Panc1 (cell line): ENCODE measurements at places on chromosomes 1 and 21.

DNA sequence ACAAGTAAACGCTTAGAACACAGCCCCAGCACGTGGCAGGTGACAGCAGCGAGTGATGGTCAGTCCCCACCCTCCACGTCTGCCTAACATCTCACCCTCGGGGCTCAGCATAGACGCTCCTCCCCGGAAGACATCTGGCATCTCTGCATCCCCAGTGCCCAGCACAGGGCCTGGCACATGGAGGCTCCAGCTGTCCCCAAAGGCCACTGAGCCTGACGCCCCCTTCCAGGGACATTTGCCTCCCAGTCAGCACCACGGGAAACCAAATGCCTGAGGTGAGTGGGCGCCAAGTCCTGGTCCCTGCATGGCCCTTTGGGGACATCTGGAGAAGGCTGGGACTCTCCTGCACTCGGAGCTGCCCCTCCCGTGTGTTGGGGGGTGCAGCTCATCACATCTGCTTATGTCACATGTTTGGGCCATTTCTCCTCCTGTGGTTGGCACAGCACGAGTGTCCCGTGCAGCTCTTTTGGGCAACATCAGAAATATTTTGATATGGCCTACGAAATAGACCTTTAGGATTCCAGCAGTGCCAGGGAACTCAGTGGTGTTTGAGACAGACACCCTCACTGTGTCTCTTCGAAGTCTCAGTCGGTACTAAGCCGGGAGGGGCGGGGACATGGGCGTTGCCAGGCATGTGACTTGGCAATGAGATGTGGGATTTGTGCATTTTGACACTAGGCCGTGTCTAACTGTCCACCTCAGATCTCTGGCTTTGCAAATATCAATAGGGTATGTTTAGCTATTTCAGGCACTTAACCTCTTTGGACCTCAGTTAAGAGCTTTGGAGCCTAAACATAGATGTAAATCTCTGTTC, 315.0 kb downstream of the PTPRU start:
- DNase-seq = no peak

GRCh38 chr1:111739925-111740765, 950 bp upstream of the INKA2 start:
- no peak for DNase-seq

DNA sequence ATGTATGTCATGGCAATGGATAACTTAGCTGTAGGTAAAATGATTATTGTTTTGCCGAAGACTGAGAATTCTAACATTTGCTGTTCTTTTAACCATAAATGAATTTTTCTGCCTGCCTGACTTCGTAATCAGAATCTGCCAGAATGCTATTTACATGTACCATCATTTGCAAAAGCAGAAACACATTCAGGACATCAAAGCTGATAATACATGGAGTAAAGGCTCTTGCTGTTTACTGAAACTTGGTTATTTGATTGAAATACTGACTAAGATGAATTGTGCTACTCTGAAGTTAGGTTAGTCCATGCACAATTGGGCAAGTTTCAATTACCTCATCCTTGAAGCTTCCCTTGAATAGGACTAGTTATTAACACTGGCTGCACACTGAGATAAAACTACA, 293.8 kb downstream of the PLA2G4A start:
- no peak for DNase-seq

DNA sequence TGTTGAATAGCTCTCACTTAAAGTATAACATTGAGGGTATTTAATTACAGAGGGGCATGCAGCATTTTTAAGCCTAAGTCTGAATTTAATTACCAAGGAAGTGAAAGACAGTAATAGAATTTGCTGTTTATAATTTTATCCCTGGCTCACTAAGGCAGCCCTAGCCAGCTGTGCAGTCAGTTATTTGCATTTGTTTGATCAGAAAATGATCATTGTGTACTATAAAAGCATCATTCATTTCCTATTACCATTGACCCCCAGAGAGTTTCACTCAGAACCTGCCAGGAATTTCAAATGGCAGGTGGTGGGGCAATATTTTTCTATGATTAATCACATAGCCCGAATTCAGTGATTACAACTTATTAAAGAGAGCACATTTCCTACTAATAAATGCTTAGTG, 277.1 kb upstream of the KAZN start:
- DNase-seq = no peak

GRCh38 chr21:41926807-41927171, 27.0 kb downstream of the C2CD2 start:
- no peak for DNase-seq

GRCh38 chr1:21520899-21521716, 11.9 kb downstream of the ALPL start:
- no peak for DNase-seq

DNA sequence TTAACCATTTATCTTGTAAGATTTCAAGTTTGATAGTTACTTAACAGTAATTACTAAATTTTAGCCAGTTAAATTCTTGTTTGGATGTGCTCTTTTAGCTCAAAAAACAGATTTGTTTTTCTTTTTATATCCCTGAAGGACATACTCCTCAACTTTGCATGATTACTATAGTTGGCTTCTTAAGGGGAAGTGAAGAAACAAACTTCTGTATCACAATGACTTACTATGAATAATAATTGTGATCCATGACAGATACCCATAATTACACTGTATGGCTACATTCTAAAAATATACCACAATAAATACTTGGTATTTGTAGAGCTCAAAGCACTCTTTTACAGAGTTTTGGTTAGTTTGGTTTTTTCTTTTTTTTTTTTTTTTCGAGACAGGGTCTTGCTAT, 55.8 kb downstream of the IARS2 start:
- DNase-seq = no peak

DNA sequence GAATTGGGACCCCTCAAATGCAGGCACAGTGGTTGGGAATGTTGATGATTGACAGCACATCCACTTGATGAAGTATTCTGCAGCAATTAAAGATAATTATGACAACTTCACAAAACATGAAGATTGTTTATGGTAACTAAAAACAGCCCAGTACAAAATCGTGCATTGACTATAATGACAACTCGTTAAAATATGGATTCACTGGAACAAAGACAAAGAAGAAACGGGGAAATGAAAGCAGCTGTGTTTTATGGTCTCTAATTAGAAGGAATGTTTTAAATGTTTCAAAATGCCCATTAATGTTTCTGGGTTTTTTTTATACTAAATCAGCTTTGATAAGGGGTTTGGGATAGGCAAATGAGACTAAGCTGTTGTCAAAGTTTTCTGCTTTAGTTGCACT, 36.1 kb downstream of the NIPAL3 start:
- no peak for DNase-seq

GRCh38 chr1:204769997-204770396, 84.5 kb upstream of the LRRN2 start:
- DNase-seq = no peak

DNA sequence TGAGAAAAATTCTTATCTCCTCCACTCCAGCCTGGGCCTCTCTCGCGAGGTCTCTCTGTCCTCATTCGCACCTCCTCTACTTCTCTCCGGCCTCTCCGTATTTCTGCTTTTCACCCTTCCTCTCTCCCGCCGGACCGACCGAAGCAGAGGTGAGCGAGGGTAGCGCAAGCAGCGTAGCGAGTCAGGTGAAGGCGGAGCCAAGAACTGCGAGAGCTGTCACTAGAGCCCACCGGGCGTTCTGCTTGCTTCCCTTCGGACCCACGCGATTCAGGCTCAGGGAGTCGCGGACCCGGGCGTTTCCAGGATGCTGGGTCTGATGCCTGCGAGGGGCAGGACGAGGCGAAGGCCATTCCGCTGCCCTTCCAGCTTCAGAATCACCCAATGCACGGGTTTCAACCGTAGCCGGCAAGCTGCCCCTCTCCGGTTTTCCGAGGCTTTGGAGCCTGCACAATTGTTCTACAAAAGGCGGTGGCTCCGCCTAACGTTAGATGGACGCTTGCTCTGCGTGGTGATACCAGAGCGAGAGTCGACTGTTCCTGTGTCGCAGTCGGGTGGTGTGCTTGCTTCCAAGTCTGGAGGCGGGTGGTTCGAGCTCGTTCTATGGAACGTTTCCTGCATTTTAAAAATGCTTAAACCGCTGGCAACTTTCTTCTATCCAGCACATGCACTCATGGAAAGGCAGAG, 310.2 kb downstream of the FAM72C start:
- DNase-seq = no peak

DNA sequence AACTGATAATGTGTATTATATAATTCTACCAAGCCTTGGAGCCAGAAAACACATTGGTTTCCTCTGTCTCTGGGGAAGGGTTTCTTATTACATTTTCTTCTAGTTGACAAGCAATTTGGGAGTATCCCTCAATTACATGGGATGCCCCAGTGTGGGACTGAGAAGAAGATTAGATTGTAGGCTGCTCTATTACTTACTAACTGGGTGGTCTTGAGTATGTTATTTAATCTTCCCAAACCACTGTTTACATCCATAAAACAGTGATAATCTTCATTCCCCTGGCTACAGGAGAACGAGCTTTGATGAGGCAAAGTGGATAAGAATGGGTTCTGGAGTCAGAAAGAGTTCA, 105.8 kb downstream of the TSEN15 start:
- DNase-seq = no peak

GRCh38 chr1:15245593-15246360, 1.2 kb upstream of the FHAD1 start:
- DNase-seq = no peak

DNA sequence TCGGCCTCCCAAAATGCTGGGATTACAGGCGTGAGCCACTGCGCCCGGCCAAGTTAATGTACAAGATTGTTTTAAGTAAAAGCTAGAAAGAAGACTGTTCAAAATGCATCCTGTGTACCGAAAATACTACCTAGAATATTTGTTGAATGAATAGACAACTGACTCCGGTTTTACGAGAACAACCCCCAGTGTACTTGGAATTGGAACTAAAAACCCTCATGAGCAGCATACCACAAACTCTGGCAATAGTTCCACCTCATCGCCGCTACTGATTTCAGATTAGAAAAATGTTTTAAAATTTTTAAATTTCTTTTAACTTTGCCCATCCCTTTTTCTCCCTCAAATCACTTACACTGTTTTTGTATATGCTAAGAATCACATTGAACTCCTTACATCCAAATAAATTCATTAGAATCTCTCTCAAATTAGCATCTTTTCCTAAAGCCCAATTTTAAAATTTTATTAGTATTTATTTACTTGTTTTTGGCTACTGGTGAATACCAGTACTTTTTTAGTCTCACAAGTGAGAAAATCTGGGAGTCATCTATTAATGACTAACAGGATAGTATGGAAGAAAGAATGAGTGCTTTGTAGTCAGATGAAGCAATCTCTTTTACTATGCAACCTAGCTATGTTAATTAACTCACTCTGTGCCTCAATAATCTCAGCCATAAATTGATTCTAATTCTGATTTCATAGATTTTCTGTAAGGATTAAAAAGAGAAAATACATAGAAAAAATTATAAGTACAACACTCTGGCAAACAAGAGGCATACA, 95.1 kb downstream of the GPATCH2 start:
- no peak for DNase-seq

DNA sequence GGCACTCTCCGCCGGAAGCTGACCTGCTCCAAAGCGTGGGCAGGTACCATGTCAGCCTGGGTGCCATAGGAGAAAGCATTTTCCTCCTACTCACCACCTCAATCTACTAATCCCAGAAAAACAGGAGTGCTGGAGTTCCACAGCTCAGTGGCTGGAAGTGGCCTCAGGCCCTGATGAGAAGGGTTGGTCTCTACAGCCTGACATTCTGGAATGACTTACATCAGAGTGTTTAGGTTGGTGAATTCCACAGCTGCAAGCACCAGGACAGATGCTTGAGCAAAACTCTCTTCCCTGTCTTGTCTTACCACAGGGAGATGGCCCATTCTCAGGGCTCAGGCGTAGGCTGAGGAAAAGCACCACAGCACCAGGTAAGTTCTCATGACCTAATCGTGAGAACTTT, 5.5 kb downstream of the SEC16B start:
- no peak for DNase-seq

- DNase-seq = no peak
Measured at GRCh38 chr1:79353224-79353623, 346.7 kb upstream of the ADGRL4 start.

GRCh38 chr1:224420106-224420505, 14.5 kb downstream of the WDR26 start:
- DNase-seq = no peak

DNA sequence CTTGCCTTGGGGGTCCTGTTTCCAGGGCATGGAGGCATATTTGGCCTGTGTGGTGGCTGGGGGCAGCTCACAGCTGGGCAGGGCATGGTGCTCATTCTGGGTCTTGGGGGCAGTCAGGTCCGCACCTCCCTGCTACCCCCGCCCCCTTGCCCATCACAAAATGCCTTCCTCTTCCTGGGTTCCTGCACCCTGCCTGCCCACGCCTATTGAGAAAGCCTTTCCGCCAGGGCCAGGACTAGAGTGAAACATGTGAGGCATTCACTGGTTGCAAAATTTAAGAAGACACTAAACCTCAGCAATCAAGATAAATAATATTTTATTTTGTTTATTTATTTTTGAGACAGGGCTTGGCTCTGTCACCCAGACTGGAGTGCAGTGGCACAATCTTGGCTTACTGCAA, 19.7 kb downstream of the PTAFR start:
- DNase-seq = no peak

DNA sequence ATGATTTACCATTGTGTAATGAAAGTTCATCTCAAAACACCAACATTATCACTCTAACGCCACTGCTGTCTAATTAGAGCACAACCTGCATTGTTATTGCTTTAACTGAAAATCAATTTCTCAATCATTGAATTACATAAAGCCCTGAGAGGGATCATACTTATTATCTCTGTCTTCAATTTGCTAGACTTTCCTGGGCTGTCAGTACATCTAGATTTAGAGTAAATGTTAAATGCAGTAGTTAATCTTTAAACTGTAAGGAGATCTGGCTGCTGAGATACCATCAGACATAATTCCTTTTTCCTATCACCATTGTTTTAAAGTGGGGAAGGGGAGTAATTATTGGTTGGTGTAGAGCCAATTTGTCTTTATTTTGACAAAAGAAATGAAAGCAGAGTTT, 1995.1 kb downstream of the MRPL39 start:
- DNase-seq = no peak

GRCh38 chr1:109133815-109134214, 19.9 kb downstream of the ELAPOR1 start:
- DNase-seq = no peak

DNA sequence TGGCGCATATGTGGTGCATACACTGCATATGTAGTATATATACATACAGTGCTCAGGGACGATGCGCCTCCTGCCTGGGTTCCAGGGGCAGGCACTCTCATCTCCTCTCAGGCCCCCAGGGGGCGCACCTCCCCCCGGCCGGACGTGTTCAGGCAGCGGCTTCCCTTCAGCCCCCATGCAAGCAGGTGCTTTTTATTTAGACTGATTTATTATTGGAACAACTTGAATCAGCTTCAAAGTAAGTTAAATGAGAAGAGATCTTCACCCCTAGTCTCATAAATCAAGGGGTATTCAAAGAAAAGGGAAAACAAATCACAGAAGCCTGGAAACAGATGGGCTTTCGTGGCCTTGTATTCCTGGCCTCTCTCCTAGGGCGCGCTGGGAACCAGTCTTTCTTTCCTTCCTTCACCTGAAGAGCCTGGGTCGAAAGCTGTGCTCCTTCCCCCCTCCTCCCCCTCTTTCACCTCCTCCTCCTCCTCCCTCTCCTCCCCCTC, 64.6 kb downstream of the UBIAD1 start:
- peak; percentile 18 for DNase-seq
